ENCODE measurements at places on chromosomes 2 and 18. TPM values are rescaled to one million over a fixed set of nuclear protein-coding genes. Genes with fewer than 3 reads are reported as not detected.

Gene SIX3
- total RNA-seq: not detected

Gene DYSF
- 2.3 TPM for total RNA-seq

Gene SLC5A7
- not detected for total RNA-seq

Gene ELOA2
- not detected for total RNA-seq

Gene RFTN2
- 5.8 TPM for total RNA-seq

Gene CLEC4F
- 0.60 TPM for total RNA-seq

Gene ACKR3
- 15.8 TPM for total RNA-seq

Gene STK16
- 22.9 TPM for total RNA-seq

Gene OTOF
- 0.17 TPM for total RNA-seq

Gene NEURL3
- 2.6 TPM for total RNA-seq

Gene SERPINB13
- total RNA-seq: 10.9 TPM

Gene CRYGD
- not detected for total RNA-seq

Gene CHRND
- total RNA-seq: not detected

Gene COL6A3
- 50.1 TPM for total RNA-seq

Gene TSPYL6
- total RNA-seq: not detected

Gene KIAA2012
- not detected for total RNA-seq

Gene HOXD1
- 0.85 TPM for total RNA-seq

Gene GKN2
- total RNA-seq: not detected

Gene ALS2
- total RNA-seq: 24.9 TPM

Gene SLC9A2
- 2.3 TPM for total RNA-seq

Gene IL1R1
- 90.0 TPM for total RNA-seq

Gene MAPK4
- 2.7 TPM for total RNA-seq

Gene DCDC2C
- not detected for total RNA-seq

Gene NPPC
- not detected for total RNA-seq

Gene PRSS56
- not detected for total RNA-seq

Data from suprapubic skin (tissue), 4 donors.